ENCODE measurements at places on chromosomes 16 and 17. TPM values are rescaled to one million over a fixed set of nuclear protein-coding genes. Genes with fewer than 3 reads are reported as not detected.

DNA sequence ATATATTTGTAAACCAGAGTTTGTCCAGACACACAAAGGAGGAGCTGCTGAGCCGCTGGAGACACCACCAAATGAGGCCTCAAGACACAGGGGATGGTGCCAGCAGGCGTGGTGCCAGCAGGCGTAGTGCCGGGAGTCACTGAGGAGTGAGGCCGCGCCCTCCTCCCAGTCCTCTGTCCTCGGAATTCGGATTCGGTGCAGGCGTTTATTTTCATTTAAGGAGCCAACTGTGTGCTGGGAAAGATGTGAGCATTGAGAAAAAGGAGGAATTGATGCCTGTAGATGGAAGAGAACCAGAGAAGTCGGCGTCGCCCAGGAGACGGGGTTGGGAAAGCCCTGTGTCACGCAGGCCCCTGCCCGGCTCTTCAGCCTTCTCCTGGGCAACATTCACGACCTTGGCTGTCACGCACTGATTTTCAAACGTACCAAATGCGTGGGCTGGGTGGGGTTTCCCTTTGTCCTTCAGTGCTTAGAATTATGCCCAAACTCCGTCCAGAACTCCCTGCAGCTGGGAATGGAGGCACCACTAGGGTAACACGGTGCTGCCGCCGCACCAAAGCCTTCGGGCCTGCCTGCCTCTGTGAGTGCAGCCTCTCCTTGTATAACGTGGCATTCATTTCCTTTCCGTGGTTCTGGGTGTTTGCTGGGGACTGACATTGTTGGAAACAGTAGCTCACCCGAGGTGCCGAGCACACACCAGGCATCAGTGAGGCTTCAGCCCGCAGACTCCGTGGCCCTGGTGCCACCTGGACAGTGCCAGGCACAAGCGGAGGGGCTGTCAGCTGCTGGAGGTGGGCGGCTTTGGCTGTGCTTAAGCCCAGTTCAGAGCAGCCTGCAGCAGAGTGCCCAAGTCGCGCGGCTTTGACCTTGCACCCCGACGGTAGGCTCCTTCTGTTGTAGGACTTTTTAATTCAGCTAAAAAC, 49.0 kb upstream of the CHMP6 start:
- no peaks in the 10 kb centered on the region for H3K36me3 ChIP-seq
- DNase-seq, result peak; percentile 87
- H3K27me3 ChIP-seq, result no peaks in the 10 kb centered on the region
- H3K27ac ChIP-seq, result no peak overlapping the region
- H3K4me1 ChIP-seq, result no peaks in the 10 kb centered on the region

GRCh38 chr16:66069587-66069986, 296.9 kb upstream of the CDH5 start:
- no peak overlapping the region for H3K4me3 ChIP-seq
- no peak for DNase-seq
- H3K36me3 ChIP-seq, result no peaks in the 10 kb centered on the region
- no peak overlapping the region for H3K27ac ChIP-seq
- no peaks in the 10 kb centered on the region for H3K27me3 ChIP-seq

GRCh38 chr16:87266846-87267245, 50.3 kb downstream of the C16orf95 start:
- DNase-seq, result no peak
- no peaks in the 10 kb centered on the region for H3K27me3 ChIP-seq
- H3K36me3 ChIP-seq, result no peaks in the 10 kb centered on the region
- H3K4me3 ChIP-seq, result no peak overlapping the region
- H3K27ac ChIP-seq, result no peak overlapping the region

DNA sequence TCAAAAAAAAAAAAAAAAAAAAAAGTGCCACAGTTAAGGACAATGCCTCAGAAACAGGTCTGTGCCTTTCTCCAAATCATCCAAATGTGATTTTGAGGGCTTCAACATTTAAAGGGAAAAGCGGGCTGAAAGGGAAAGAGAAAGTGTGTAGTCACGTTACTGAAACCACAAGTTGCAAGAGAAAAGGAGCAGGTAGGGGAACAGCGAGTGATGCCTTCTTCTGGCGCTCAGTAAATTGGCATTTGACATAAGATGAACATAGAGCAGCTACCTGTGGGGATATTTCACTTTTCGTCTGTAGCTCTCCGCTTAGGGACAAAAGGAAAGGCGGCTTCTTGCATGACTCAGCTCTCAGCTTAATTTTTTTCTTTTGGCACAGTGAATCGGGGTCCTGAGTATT, 11.1 kb downstream of the CMTM2 start:
- H3K36me3 ChIP-seq, result no peaks in the 10 kb centered on the region
- no peaks in the 10 kb centered on the region for H3K4me1 ChIP-seq
- H3K27me3 ChIP-seq, result no peaks in the 10 kb centered on the region

DNA sequence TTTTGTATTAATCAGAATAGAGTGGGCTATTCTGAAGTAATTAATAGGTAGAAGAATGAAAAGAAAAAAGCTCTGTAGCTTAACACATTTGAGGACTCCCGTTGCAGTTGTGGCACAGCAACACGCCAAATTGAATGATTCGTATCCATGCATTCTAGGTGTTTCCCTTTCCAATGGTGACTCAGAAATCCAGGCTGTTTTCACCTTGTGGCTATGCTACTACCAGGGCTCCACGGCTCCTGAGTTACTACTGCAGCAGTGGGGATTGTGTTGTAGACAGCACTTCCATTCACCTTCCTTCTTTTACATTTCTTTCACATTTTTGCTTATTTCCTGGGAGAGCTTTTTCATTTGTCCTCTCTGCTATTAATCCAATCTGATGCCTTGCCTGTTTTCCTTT, 1616.4 kb downstream of the CDH8 start:
- H3K27me3 ChIP-seq, result no peaks in the 10 kb centered on the region
- no peaks in the 10 kb centered on the region for H3K4me1 ChIP-seq
- H3K27ac ChIP-seq, result no peak overlapping the region
- DNase-seq, result no peak

DNA sequence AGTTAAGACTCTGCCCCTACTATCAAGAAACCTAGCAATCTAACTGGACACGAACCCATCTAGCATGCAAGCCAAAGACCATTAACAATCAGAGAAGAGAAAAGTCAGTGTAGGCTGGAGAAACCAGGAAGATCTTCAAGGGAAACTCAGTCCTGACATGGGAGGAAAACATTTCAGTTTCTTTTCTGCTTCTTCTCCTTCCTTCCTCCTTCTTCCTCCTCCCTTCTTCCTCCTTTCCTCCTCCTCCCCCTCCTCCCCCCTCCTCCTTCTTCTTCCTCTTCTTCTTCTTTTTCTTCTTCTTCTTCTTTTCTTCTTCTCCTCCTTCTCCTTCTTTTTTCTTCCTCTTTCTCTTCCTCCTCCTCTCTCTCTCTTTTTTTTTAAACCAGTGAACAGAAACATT, 29.6 kb upstream of the SHISA9 start:
- no peaks in the 10 kb centered on the region for H3K36me3 ChIP-seq
- H3K27ac ChIP-seq, result no peak overlapping the region
- H3K4me3 ChIP-seq, result no peak overlapping the region
- no peaks in the 10 kb centered on the region for H3K27me3 ChIP-seq
- H3K4me1 ChIP-seq, result no peaks in the 10 kb centered on the region

GRCh38 chr16:85019659-85020245, 7.8 kb upstream of the KIAA0513 start:
- H3K36me3 ChIP-seq, result no peaks in the 10 kb centered on the region
- no peak overlapping the region for H3K4me3 ChIP-seq

DNA sequence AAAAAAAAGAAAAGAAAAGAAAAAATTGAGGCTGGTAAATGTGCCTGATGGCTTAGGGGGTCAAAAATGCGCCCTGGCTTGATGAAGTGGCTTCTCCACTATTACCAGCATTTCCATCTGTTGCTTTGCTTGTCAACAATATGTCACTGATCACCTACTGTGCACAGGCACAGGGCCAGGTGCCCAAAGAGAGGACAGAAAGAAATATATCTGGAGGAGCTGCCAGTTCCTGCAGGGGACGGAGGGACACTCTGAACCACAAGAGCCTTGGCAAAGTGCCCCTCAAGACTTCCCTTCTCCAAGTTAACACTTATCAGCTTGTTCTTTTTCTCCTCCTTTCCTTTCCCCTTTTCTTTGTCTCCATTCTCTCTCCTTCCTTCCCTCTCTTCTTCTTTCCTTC, 34.7 kb downstream of the GINS3 start:
- no peak overlapping the region for H3K27ac ChIP-seq
- H3K27me3 ChIP-seq, result no peaks in the 10 kb centered on the region
- H3K4me1 ChIP-seq, result no peaks in the 10 kb centered on the region
- no peak overlapping the region for H3K4me3 ChIP-seq

- no peak for DNase-seq
- peaks cover 24% of the 10 kb centered on the region for H3K27me3 ChIP-seq
- no peak overlapping the region for H3K4me3 ChIP-seq
- no peak overlapping the region for H3K27ac ChIP-seq
- no peaks in the 10 kb centered on the region for H3K4me1 ChIP-seq
These were observed 3.1 kb downstream of the MRC2 start for GRCh38 chr17:62630365-62631085.

DNA sequence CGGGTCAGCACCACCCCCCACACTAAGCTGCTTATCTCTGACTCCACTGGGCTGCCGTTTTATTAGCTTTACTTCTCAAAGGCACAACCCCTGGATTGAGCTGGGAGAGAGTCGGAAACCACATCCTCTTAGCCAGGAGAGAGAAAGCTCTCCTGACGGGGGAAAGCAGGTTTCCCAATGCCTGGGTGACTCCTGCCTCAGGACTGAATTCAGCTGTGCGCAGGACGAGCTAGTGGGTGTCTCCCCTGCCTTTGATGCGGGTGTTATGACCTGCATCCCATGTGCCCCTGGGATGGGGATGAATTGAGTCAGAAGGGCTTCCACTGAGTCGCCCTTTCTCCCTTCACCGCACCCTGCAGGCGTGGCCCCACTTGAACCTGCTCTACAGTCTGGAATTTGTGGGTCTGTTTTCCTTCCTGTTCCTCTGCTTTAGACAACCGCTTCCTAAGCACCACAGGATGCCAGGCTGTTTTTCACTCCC, 819.2 kb upstream of the EEF2KMT start:
- no peaks in the 10 kb centered on the region for H3K27me3 ChIP-seq
- no peaks in the 10 kb centered on the region for H3K36me3 ChIP-seq
- no peak overlapping the region for H3K4me3 ChIP-seq
- no peaks in the 10 kb centered on the region for H3K4me1 ChIP-seq
- H3K27ac ChIP-seq, result no peak overlapping the region

DNA sequence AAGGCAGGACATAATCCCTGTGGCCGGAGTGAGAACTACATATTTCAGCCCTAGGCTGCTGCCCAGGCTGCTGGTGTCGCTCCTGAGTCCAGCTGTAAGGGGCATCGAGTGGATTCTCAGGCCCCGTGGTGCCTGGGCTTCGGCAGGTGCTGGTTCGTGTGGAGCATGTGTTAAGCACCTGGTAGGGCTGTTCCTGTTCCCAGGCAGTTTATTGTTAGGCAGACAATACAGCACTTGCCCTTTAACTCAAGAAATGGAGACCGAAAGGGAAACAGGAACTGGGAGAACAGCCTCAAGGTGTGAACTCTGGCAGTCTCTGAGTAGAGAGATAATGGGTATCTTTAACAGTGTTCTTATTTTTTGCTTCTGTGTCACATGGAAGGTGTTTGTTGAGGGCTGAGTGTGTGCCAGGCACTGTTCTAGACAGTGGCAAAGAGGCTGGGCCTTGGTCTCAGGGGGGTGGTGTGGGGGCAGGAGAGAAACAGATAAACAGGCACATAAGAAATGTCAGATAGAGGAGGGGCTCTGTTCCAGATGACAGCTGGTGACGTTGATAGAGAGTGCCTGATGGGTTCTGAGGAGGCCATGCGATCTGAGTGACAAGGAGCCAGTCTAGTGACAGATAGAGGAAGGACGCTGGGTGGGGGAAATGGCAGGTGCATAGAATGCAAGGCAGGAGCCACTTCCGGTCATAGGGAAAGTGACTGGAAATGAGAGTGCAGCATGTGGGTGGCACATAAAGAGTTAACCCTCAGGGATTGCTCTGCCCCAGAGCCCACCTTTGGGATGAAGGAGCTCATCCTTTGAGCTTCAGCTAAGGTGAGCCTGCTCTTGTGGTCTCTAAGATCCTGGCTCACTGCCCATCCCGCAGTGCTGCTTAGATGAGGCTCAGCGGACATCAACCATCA, 33.8 kb downstream of the EPN2 start:
- DNase-seq, result no peak
- no peak overlapping the region for H3K4me3 ChIP-seq
- H3K27me3 ChIP-seq, result no peaks in the 10 kb centered on the region
- H3K36me3 ChIP-seq, result no peaks in the 10 kb centered on the region
- H3K4me1 ChIP-seq, result peaks cover 18% of the 10 kb centered on the region
- H3K27ac ChIP-seq, result peak overlapping the region; percentile 4

DNA sequence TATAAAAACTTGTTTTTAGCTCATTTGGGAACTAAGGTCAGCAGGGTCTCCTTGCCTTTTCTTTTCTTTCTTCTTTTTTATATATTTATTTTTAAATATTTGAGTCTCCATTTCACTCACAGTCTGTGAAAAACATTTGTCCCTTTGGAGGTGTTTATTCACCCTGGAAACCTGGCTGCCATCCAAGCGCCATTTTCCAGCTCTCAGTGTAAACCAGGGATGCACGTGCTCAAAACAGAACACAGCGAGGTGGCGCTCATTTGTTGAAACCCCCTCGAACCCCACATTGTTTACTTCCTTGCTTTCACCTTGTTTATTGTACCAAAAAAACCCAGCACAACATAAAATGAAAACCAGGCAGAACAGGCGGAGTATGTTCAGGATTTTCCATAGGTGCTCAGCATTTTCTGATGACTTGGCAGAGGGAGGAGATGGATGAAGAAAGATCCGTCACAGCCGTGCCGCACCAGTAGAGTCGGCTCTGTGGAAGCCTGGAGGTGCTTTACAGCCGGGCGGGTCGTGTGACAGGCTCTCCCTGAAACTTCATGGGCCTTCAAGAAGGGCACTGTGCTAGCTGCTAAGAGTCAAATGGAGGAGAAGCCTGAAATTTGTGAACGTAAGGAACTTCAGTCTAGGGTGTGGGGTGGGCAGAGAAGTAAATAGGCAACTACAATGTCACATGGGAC, 284.4 kb downstream of the FOXL1 start:
- H3K27me3 ChIP-seq, result no peaks in the 10 kb centered on the region
- no peak overlapping the region for H3K4me3 ChIP-seq
- H3K4me1 ChIP-seq, result no peaks in the 10 kb centered on the region
- H3K36me3 ChIP-seq, result no peaks in the 10 kb centered on the region
- H3K27ac ChIP-seq, result no peak overlapping the region

DNA sequence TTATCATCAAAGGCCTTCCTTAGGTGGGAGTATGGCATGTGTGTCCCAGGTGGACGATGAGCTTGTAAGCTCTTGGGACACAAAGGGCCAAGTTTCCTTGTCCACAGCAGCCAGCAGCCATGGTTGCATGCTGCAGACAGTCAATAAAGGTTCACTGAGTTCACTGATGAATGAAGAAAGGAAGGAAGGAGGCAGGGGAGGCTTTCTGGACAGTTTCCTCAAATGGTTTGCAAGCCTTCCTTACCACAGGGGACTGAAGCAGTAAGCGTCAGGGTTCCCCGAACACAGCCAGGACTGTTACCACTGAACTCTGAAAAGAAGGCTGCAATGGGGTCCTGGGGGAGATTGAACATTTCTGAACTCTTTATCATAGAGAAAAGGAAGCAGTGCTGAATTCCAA, 111.1 kb downstream of the GAS7 start:
- no peak overlapping the region for H3K27ac ChIP-seq
- H3K36me3 ChIP-seq, result no peaks in the 10 kb centered on the region
- no peaks in the 10 kb centered on the region for H3K27me3 ChIP-seq
- no peak for DNase-seq

- H3K4me3 ChIP-seq, result no peak overlapping the region
- H3K27me3 ChIP-seq, result no peaks in the 10 kb centered on the region
- H3K27ac ChIP-seq, result no peak overlapping the region
These were observed 113.2 kb downstream of the CCDC182 start for GRCh38 chr17:57631871-57632270.

Gene CFAP97D1
- not detected for total RNA-seq

Gene WNT9B
- total RNA-seq, result not detected

Gene BCL6B
- 7.3 TPM for total RNA-seq

Gene PRR11
- 34.0 TPM for total RNA-seq

Gene CA7
- total RNA-seq, result 46.2 TPM

Gene CSH2
- total RNA-seq, result not detected

Gene SDR42E2
- total RNA-seq, result not detected

Gene HOXB5
- 22.7 TPM for total RNA-seq

Gene FBXW10
- total RNA-seq, result not detected

Gene CD300C
- 0.35 TPM for total RNA-seq

Gene FOXJ1
- 2.5 TPM for total RNA-seq

Gene TLCD3B
- total RNA-seq, result 0.16 TPM
